H7 (cell line): ENCODE measurements at places on chromosomes 7 and 10.

- no peak for DNase-seq
These were observed 4.9 kb downstream of the MEOX2 start for GRCh38 chr7:15681631-15682030.

- peak; percentile 76 for DNase-seq
These were observed 39.0 kb downstream of the PDGFA start for GRCh38 chr7:480531-481218.

DNA sequence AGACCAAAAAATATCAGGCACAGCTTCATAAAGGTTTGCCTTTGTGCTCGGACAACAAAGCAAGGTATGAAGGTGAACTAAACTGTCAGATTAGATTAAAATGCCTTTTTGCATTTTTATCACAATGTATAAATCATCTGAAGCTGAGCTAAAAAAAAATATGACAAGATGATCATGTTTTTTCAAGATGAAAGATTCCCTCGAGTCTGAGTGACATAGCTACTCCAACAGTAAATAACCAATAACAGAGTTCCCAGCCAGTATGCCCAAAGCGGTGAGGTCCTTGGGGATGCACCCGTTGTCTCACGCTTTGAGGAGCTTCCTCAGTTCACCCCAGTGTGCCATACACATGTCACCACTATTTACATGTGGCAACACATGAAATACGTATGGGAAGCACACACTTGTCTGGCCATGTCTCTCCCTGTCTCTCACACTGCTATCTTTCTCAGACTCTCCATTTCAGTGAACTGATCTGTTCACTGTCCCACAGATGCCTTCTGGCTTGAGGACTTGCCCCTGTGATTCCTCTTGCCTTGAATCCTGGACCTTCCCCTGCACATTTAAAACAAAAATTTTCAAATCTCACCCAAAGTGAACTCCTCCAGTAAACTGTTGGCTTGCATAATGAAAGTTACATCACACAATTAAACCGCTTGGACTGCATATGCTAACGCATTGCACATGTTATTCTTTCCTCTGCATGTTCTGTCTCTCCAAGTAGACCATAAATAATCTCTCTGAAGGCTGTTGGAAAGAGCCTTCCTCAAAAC is 2.6 kb upstream of the PIK3CG start:
- DNase-seq, result no peak

- DNase-seq, result no peak
These were observed 438.1 kb downstream of the SUGCT start for GRCh38 chr7:40572810-40573465.

GRCh38 chr7:42194238-42194637 is 42.8 kb downstream of the GLI3 start:
- DNase-seq, result no peak

DNA sequence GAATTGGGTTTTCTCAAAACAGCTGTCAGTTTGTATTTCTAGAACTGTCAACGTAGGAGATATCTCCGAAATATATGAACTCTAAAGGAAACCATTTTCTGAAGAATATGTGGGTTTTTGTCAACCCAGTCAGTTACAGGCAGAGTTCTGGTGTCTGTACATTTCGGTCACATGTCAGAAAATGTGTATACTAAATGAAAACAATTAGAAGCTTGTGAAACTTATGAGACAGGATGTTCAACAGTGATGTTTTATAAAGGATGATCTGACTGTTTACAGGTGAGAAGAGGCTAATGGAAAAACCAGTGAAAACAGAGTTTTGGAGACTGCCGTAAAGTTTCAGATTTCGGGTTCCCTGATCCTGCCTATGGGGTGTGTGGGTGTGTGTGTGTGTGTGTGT is 6.2 kb downstream of the JAZF1 start:
- no peak for DNase-seq

DNA sequence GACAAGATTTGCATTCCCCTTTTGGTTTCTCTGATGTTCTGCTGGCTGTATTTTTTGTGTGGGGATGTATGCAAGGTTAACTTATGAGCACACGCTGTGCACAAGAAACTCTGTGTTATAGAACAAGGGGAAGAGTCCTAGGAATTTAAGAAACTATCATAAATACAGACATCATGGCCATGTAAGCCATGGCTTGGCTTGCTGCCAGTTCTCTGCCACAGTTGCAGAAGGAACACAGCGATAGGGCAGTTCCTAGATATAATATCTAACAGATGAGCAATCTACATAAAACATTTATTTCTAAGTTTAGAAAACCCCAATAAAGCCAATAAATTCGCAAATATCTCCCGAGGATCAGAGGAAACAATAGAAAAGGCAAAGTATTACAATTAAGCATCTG is 153.3 kb downstream of the LRRTM3 start:
- DNase-seq, result no peak

GRCh38 chr10:7484456-7485243 is 73.8 kb upstream of the SFMBT2 start:
- DNase-seq, result no peak

GRCh38 chr10:24207781-24208611 is 942 bp upstream of the KIAA1217 start:
- DNase-seq, result no peak

DNA sequence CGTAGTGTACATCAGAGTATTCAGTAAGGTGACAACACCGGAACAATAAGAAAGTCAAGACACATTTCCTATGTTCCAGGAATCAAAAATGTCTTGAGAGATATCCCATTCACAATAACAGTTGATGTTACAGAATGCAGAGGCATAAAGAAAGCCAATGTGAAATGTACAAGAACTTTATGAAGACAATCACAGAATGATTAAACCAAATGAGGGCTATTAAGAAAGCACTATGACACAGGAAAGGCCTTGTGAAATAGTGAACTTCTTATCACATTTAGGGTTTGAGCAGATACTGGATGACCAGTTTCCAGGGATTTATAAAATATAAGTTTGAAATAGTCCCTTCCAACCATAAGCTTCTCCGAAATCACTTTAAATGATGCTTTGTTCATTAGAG is 52.7 kb downstream of the VWDE start:
- DNase-seq, result no peak

DNA sequence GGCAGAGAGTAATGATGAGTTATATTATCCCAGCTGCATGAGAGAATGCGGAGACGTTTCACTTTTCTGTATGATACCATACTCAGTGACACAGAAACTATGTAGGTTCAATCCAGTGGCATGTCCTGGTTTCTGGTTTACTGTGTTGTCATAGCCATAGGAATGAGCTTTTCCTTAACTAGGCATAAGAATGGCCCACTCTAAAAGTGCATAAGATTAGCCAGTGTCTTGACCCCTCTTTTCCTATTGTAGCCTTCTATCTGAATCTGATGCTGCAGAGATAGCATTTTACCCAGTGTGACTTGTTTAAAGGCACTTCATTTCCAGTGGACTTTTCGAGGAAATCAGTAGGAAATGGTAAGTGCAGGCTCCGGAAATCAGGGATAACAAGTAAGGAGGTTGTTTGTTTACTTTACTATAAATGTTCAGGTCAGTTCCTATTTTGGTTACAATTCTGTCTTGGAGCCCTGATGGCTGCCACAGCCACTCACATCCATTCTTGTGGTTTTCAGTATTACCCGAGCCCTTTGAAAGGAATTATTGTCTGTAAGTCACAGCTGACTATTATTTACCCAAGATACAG is 70.5 kb downstream of the SEMA3A start:
- no peak for DNase-seq

DNA sequence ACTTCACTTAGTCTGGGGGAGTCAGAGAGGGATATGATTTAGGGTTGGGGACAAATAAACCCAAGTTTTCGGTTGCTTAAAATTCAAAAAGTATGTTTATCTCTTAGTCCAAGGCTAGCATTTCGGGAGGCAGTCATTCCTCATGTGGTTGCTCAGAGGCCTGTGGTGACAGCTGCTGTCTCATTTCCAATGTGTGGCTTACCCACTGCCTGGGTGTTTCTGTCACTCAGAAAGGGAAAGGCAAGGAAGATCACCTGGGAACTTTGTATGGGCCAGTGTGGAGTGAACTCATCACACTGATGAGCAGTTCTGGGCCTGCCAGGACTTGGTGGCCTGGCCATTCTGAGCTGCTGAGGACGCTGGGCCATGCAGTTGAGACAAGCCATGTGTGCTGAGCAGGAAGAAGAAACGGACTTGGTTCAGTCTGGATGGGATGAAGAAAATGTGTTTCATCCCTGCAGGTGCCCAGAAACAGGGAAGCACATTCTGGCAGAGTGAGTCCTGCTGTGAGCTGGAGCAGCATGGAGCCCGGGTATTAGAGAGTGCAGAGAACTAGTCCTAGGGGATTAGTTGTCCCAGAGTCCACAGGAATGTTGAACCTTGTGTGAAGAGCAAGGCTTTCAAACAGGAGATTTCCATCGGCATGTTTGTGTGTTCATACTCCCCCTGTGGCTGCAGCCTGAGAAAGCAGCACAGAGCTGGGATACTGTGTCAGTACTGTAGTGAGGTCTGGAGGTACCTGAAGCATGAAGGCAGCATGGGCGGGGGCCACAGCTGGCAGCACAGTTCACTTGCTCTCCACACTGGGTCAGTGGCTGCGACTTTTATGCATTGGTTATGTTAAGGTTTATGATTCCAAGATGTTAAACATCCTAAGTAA is 211.1 kb upstream of the IGFBP3 start:
- peak; percentile 38 for DNase-seq

- peak; percentile 6 for DNase-seq
These were observed 120.6 kb downstream of the SEM1 start for GRCh38 chr7:96589038-96589437.

GRCh38 chr7:22849172-22849571 is 26.5 kb upstream of the TOMM7 start:
- DNase-seq, result no peak

DNA sequence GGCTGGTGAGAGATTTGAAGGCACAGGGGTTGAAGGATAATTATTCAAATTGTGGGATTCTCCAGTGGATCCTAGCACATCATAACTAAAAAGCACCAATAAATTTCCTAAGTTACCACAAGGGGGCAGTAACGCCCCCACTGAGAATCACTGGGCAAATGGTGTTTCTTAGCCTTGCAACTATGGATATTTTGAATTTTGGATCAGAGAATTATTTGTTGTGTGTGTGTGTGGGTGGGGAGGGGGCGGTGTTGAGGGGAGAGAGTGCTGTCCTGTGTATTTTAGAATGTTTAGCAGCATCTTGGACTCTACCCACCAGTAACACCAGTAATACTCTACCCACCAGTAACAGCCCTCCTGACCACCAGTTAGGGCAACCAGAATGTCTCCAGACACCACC is 63.3 kb upstream of the PRKG1 start:
- DNase-seq, result peak; percentile 7
